ENCODE measurements at places on chromosomes 3 and 15. TPM values are rescaled to one million over a fixed set of nuclear protein-coding genes. Genes with fewer than 3 reads are reported as not detected.

DNA sequence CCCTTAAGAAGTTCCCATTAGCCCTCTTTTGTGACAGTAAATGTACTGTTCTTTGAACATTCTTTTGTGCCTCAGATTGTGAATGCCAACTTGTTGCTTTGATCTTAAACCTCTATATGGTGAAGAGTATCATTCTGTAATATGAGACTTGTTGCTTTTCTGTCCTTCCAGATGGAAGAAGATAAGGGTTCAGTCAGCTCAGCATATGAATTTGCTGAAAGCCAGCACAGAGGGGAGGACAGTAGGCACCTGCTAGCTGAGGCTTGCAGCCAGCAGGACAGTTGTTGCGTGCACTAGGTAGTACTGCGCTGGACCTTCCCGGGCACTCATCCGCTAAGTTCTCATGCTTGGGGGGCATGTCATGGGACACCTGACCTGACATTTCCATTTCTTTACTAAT is 74.7 kb downstream of the DCUN1D1 start:
- DNase-seq: no peak

DNA sequence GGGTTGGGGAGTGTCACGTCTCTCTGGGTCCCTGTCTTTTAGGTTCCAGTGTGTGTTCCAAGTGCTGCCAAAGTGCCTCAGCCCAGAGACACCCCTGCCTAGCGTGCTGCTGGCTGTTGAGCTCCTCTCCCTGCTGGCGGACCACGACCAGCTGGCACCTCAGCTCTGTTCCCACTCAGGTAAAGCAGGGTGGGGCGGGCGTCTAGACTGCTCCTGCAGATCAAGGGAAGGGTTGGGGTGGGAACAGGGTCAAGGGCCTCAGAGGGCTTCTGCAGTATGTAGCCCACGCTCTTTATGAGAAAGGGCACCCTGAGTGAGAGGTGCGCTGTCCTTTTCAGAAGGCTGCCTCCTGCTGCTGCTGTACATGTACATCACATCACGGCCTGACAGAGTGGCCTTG is 17.2 kb downstream of the ATRIP start:
- DNase-seq: no peak

The CP gene
- polyA plus RNA-seq: 1.6 TPM

The LAMB2 gene
- 365 TPM for polyA plus RNA-seq

GRCh38 chr15:52879904-52880303 is 89.8 kb upstream of the ONECUT1 start:
- no peak for DNase-seq

The SH2D7 gene
- 0.72 TPM for polyA plus RNA-seq

DNA sequence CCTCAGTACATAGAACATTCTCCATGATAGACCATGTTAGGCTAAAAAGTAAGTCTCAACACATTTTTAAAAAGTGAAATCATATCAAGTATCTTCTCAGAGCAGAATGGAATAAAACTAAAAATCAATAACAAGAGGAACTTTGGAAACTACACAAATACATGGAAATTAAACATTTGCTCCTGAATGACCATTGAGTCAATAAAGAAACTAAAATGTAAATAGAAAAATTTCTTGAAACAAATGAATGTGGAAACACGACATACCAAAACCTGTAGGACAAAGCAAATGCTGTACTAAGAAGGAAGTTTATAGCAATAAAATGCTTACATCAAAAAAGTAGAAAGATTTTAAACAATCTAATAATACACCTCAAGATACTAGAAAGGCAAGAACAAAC is 33.6 kb downstream of the NEK10 start:
- no peak for DNase-seq

The ADAM10 gene
- 284 TPM for polyA plus RNA-seq

DNA sequence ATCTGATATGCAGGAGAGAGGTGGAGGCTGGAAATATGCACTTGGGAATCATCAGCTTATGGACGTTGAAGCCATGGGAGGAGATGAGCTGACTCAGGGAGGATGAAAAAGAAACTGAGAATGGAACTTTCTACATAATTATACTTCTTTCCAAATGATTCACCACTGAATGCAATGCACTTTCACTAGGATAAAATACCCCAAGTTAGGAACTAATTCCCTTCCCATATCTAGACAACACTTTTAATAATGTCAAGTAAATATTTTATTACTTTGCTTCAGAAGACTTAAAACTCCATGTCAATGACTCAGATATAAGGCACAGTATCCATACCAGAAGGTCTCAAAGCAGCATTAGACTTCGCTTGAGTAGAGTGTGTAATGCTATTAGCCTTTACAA is 24.2 kb downstream of the NPTN start:
- DNase-seq: no peak

The KCNAB1 gene
- polyA plus RNA-seq: 10.9 TPM

The LRRC57 gene
- 22.2 TPM for polyA plus RNA-seq

DNA sequence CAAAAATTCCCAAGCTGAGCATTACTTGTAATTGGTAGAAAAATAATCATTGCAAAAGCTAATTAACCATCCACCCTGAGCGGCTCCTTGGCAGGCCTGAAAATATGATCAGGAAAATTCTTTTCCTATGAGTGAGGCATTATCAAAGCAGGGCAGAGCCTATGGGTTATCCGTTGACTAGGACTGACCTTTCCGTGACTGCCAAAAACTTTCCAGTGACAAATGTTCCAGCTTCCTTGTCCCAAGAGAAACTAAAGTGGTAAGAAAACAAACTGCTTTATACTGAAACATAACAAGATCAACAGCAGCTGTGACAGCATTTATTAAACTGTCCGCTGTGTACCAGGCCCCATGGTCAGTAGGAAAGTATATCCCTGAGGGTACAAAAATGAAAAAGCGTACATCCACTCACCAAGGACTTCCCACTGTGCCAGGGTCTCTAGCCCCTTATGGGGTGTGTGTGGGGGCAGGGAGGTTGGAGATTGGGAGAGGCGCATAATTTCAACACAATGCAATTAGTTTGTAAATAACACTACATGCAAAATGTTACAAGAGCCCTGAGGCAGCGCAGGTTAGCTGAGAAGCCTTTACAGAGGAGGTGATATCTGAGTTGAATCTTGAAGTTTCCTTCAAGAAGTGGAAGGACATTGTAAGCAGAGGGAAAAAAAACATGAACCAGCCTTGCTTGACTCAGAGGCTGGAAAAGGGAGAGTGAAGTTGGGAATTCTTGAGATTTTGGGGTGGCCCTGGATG is 8.5 kb downstream of the LIPC start:
- DNase-seq: no peak

- no peak for DNase-seq
Observed at GRCh38 chr3:27883266-27883665, 161.1 kb upstream of the EOMES start.

DNA sequence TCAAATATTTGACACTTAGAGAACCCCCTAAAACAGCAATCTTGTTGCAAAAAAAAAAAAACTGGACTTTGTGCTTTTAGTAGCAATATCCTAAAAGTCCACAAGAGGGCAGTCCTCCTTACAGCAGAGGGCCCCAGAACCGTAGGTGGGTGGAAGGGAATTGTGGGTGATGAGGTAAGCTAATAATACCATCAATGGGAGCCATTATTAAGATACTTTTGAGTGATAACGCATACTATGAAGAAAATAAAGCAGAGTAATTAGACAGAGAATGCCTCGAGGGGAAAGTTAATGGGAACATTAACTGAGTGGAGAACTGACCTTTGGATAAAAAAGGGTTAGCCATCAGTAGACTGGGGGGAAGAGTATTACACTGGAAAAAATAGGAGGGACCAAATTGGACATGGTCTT is 229.9 kb downstream of the THRB start:
- no peak for DNase-seq

The VILL gene
- 8.2 TPM for polyA plus RNA-seq

DNA sequence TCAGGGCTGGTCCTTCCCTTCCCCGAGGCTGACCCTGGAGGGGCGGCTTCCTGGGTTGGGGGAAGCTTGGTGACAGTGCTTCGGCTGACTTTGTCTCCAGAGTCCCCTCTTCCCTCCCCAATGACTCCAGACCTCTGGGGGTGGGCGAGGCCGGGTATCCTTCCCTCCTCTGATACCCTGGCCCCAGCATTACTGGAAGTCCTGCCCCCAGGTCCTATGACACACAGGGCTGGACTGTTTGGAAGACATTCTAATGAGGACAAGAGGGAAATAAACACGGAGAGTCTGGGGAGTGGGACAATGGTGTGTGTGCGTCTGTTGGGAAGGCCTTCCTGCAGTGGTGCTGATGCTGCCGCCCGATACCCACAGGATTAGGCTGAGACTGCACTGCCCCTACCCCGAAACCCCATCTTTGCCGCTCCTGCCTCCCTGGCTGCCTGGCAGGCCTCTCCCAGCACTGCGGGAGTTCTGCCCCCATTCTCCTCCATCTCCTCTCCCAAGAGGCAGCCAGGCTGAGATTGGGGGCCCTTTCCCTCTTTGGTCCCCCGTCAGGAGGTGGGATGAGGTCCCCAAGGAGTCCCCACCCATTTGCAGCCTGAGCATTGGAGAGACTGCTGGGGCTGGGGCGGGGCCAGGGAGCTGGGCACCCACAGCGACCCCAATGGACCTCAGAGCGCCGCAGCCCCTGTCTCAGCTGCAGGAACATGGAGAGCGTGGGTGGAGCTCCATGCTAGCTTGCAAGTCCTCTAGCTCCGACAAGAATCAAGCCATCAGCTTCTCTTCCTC is 29.7 kb upstream of the FBLN2 start:
- no peak for DNase-seq

GRCh38 chr3:182668974-182669373 is 124.3 kb upstream of the ATP11B start:
- no peak for DNase-seq

DNA sequence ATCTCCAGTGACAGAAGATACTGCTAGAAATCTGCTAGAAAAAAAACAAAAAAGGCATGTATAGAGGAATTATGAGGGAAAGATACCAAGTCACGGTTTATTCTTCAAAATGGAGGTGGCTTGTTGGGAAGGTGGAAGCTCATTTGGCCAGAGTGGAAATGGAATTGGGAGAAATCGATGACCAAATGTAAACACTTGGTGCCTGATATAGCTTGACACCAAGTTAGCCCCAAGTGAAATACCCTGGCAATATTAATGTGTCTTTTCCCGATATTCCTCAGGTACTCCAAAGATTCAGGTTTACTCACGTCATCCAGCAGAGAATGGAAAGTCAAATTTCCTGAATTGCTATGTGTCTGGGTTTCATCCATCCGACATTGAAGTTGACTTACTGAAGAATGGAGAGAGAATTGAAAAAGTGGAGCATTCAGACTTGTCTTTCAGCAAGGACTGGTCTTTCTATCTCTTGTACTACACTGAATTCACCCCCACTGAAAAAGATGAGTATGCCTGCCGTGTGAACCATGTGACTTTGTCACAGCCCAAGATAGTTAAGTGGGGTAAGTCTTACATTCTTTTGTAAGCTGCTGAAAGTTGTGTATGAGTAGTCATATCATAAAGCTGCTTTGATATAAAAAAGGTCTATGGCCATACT is 4.0 kb downstream of the B2M start:
- no peak for DNase-seq

The RPP25 gene
- 3.8 TPM for polyA plus RNA-seq

DNA sequence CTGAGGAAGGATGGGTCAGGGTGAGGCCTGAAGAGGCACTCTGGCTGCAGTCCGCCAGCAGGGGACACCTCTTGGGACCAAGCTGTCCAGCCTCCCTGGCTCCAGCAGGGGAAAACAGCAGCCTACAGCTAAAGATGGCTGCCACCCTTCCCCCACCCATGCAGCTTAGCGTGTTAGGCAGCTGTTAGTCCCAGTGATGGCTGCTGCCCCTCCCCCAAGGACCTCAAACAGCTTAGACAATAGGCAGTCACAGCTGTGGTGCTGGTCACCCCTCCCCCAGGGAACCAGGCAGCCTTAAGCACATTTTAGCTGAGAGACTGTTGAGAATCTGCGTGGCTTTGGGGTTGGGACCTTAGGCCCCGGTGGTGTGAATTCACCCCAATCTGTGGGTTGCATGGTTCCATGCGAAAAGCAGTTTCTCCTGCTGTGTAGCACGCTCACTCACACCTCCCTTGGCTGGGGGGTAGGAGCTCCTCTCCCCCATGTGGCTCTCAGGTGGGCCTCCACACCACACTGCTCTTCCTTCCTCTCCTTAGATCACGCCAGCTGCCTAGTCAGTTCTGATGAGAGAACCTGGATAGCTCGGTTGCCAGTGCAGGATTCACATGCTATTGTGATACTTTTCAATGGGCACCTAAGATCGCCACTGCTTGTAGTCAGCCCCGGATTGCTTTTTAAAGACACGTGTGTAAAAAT is 140.5 kb upstream of the CADPS start:
- no peak for DNase-seq

GRCh38 chr3:13484851-13485590 is 4.9 kb downstream of the HDAC11 start:
- peak; percentile 57 for DNase-seq

- no peak for DNase-seq
Observed at GRCh38 chr3:77699125-77699691, 659.3 kb downstream of the ROBO2 start.

DNA sequence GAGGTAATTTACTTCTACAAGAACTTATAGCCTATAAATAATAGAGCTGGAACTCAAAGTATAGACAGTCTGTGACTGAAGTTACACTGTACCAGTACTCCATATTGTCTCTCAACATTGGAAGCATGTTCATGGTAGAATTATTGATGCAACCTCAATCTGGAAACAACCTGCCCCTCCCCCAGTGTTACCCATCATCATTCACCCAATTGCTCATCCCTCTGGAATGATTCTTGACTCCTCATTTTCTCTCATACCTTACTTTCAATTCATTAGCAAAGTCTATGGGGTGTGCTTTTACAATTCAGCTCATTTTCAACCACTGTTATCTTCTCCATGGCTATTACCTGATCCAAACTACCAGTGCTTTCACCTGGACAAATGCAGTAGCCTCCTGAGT is 151.7 kb downstream of the CPNE4 start:
- no peak for DNase-seq

Measured in left renal pelvis (tissue), 4 donors.